Thymus (tissue), 14 donors: ENCODE measurements at places on chromosomes 5 and 9. TPM values are rescaled to one million over a fixed set of nuclear protein-coding genes. Genes with fewer than 3 reads are reported as not detected.

- no peak for DNase-seq
Observed at GRCh38 chr9:110143485-110143884, 64.5 kb downstream of the C9orf152 start.

GRCh38 chr9:21481470-21482056, 550 bp downstream of the IFNE start:
- DNase-seq, result no peak

The STPG3 gene
- 0.09 TPM for total RNA-seq

The FOXD4L4 gene
- 0.09 TPM for total RNA-seq

- DNase-seq, result no peak
Observed at GRCh38 chr9:4298255-4299004, 1.4 kb downstream of the GLIS3 start.

The TMEFF1 gene
- 1.4 TPM for total RNA-seq
